ENCODE measurements at places on chromosomes 4 and X.

DNA sequence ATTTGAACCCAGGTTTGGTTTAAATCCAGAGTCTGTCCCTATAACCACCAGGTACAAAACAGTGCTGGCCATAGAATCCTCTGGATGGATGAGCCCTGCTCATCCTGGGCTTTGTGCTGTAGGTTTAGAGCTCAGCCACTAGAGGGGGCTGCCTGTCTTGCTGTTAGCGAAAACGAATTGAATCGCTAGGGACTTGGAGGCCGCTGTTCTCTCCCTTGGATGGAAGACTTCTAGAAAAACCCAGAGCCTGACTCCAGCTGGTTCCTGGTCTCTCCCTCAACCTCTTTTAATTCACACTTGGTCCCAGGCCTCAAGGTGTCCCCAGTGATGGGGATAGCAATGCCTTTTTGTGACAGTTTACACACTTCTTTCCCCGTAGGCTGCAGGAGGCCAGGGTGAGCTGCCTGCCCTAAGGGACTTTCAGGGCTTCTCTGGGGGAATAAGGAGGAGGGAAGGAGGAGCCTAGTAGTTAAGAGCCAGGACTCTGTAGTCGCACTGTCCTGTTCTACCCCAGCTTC is 8.7 kb downstream of the RIPPLY1 start:
- peak; percentile 57 for DNase-seq

DNA sequence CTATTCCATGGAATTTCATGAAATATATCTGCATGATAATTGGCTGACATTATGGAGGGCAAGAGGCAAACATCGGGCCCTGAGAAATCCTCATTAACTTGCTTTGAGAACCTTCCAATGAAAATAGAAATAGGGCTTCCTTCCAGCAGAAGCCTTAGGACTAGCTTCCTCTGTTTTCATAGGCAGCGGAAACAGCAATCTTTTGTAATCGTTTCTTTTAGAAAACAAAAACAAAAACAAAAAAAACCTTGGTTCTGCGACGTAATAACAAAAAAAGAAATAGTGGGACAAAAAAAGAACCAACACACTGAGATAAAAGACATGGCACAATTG is 62.9 kb downstream of the GEMIN8 start:
- no peak for DNase-seq

- no peak for DNase-seq
Observed at GRCh38 chrX:25069209-25069608, 53.4 kb upstream of the ARX start.

DNA sequence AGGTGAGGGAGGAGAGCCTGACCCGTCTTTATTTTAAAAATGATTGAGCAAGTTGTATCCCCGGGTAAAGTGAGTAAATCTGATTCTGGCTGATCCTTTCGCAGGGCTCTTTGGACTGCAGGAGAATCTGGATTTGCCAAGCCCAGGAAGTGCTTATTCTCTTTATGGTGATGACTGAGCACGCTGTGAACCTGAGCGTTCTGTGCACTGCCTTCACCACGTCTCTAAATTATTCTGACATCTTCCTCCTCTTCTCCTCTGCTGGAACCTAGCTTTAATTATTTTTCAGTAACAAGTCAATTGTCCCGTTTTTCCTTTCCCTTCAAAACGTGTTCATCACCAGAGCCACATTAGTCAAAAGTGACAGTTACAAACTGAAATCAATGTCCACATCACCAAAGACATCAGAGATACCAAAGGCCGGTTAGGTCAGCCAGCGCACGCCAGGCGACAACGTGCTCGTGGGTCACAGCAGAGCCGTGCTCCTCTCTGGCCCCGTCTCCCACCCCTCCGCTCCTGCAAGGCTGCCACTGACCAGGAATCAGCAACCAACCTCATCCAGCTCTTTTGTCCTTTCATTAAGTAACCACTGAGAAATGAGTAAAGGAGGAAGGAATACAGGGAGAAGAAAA is 74.3 kb downstream of the DCTD start:
- no peak for DNase-seq

DNA sequence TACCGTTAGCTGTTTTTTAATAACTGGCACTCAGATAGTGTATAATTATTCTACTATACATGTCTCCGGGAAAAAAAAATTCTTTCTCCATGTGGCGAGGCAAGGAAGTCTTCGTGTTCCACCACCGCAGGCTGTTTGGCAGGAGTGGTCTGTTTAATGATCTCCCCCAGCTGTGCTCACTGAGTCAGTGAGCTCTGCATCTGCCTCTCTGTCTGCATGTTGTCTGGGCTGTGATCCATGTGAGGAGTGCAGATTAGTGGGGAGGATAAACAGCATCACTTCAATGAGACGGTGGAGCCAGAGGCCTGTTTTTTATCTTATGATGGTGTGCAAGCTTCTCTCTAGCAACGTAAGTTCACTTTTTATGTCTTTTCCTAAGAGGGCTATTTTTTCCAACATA is 69.8 kb downstream of the RPS3A start:
- DNase-seq: peak; percentile 20

DNA sequence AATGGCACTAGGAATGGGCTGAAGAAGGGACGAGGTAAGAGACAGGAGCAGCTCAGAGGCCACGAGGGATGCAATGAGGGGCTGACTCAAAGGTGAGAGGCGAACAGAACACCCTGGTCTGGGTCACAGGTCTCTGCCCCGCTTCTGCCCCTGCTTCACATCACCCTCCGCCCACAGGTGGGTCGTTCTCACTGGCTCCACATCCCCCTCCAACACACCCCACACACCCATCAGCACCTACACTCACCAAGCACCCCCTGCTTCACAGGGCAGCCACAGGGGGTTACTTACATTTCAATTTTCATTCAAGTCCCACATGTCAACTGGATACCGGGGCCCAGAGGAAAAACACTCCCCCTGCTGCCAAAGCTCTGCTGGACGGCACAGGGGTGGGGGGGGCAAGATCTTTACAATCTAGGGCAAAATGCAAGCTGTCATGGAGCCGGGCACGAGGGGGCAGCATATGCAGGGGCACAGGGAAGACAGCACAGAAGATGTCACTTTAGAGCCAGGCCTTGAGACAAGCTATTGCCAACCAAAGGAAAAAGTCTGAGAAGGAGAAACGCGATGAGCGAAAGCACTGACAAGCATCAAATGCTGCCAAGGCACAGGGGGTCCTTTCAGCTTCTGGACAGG is 94.0 kb downstream of the AFAP1 start:
- DNase-seq: no peak

GRCh38 chr4:37982736-37983135 is 22.5 kb downstream of the PTTG2 start:
- DNase-seq: no peak

- DNase-seq: no peak
Observed at GRCh38 chr4:95838192-95838591, 1.7 kb upstream of the PDHA2 start.

- DNase-seq: no peak
Observed at GRCh38 chrX:68589372-68589753, 58.1 kb upstream of the STARD8 start.

DNA sequence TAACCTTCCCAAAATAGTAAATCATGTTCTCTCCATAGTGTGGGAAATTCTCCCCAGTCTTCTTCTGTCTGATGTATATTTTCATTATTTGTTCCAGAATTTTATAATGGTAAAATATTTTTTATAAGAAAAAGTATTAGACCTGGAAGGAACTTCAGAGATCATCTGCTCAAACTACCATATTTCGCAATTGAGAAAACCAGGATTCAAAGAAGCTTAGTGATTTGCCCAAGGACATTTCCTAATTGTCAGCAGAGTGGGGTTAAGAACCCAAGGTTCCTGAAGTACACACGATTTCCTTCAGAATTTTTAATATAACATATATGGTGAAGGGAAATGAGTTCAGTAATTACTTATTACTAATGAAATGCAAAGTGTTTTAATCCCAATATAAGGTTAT is 24.1 kb downstream of the OCIAD1 start:
- no peak for DNase-seq

GRCh38 chrX:39639871-39640270 is 457.9 kb downstream of the BCOR start:
- DNase-seq: no peak

DNA sequence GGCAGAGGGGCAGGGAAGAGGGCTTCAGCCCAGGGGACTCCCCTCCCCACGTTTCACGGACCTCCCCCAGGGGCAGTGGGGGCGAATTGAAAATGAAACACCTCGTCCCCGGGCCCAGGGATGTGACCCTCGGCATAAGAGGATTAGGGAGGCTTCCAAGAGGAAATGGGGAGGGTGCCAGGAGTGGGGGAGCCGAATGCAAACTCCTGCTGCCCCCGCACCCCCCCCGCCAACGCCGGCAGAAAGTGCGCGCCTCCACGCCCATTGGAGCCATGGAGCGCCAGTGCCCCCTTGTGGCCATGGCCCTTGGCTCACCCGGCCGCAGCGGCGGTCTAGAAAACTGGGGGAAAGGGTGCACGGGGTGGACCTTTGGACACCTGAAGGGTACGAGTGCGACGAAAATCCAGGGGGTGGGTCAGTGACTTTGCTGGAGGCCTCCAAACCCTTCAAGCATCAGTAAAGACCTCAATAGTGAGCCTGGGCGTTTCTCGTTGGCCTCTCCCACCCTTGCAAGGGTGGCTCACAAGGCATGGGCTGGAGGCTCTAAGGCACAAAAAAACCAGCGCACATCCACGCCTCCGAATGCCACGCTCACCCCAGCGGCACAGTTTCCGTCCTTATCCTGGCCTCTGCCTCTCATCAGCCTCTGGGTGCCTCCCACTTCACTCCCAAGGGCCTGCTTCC is 120.8 kb upstream of the PJA1 start:
- no peak for DNase-seq

DNA sequence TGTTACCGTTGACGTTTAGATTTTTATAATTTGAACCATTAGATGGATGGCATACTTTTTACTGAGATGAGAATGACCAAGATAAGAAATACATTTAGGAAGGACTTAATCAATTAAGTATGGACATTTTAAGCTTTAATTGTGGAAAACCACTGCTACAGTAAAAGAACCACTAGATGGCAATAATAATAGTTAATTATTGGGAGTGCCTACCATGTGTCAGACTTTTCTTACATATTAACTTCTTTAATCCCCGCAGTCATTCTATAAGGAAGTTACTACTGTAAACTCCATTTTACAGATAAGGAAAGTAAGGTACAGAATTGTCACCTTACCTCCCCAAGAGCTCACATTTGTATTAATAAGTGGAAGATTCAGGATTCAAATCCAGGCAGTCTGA is 48.5 kb upstream of the MYOZ2 start:
- DNase-seq: no peak

- DNase-seq: no peak
Observed at GRCh38 chr4:154686838-154687237, 57.0 kb upstream of the LRAT start.

DNA sequence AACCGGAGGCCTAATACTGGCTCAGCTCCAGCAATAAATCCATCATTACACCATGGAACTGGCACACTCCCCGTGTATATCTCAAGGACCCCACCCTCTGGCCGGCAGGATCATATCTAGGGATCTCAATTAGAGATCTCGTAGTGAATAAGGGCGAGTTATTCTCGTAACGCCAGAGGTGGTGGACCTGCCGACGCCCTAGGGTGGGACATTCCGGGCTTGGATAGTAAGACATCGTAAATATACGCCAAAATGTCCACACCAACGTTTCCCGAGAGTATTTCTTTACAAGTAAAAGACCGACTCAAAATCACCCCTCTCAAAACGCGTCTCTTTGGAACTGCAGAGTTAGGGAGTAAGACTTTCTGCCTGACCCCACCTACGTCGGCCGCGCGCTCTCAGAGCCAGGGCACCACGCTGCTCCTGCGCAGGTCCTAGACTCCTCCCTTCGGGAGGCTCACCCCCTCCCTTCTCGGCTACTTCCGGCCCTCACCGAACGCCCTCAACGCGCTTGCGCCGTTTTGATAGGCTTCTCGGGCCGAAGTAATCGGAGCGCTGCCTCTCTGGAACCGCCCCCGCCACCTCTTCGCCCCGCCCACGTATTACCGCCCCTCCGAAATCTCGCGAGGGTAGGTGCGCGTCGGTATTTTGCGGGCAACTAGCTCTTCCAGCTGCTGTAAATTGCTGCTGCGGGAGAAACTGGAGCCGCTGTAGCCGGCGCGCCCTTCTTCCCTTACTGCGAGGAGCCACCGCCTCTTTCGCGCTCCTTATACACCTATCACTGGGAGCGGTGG is at the start of gene WDR44:
WDR44 (plus strand) TSS at position 643 of the 794 bp plus-strand sequence. CDS start 398 bp downstream, outside the sequence.
- DNase-seq: peak; percentile 97

- DNase-seq: no peak
Observed at GRCh38 chr4:5805270-5805669, 87.6 kb downstream of the CRMP1 start.

GRCh38 chr4:99647071-99647470 is 10.6 kb downstream of the C4orf54 start:
- DNase-seq: no peak

DNA sequence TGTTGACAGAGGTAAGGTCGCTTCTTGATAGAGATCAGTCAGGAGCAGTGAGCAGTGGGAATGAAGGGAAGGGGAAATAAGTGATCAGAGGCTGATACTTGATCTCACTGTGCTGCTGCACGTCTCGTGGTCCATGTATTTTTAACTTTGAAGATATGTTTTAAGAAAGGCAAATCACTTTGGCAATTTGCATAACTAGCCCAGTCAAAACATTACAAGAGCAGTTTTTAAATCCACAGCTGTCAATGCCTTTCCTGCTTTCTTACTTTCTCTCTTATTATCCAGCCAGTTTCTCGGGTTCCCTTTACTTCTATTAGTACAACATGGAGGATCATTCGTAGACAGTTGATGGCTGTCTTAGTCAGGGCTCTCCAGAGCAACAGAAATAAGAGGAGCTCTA is 472.8 kb downstream of the TMA16 start:
- DNase-seq: no peak

GRCh38 chr4:61428950-61429349 is 228.8 kb downstream of the ADGRL3 start:
- no peak for DNase-seq

GRCh38 chrX:110414679-110415439 is 56.2 kb downstream of the RTL9 start:
- DNase-seq: no peak
